NCI-H2171 (cell line): ENCODE measurements at places on chromosomes 3 and 15.

DNA sequence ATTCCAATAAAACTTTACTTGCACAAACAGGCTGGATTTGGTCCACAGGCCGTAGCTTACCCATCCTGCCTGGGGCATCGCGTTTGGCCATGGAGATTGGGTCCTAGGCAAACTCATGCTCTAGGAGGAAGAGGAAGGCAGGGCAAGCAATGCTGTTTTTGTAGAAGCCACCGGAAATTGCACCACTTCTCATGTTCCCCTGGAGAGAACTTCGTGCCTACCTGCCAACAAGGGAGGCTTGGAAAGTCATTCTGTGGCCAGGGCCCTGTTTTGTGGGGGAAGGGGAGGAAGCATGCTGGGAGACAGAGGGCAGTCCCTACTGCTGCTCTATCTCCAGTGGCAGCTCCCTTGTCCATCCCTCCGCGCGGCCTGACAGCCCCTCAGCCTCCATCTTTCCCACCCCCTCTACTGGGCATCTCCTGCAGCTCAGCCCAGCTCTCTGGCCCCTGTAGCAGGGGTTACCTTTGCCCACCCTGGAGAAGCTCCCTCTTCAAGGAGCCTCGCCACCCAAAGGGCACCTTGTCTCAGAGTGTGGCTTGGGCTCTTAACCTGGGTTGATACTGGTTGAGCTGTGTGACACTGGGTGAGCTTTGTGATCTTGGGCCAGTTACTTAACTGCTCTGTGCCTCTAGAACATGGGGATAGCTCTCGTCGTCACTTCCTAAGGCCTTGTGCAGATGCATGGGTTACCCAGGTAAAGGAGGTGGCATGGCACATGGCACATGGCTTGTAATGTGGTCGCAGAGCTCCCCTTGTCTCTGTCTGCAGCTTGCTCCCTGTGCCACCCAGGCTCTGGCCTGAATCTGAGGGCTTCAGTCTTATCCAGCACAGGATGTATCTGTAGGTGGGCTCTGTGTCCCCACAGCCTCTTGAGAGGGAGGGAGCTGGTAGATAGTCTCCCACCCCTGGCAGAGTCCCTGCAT lies 6.1 kb downstream of the ABTB1 start:
- no peak for DNase-seq

DNA sequence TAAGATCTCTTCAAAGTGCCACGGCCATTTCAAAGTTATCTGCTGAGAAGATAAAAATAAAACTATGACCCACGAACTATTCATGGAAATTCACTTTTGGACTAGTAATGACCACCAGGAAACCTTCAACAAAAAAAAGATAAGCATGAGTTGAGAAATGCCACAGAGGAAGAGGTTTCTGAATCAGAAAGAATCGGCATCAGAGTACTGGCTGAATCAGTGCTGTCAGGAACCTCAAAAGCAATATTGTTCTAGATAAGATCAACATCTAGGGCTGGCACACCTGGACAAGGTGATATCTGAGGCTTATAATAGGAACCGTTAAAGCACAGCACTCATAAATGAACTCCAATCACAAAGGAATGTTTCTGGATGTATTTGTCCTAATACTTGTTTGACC lies 72.7 kb downstream of the PEAK1 start:
- no peak for DNase-seq

DNA sequence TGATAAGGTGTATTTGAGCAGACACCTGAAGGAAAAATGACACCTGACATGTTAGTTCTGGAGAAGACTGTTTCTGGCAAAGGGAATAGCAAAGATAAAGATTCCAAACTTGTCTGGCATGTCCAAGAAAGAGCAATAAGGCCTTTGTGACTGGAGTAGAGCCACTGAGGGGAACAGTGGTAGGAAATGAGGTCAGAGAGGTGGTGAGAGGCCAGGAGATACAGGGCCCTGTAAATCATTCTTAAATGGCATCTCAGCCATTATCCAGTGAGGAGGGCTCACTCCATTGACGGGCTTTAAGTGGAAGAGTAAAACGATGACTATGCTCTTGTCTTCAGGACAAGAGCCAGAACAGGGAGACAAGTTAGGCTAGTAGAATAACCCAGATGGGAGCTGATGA lies 4.5 kb downstream of the SLC49A4 start:
- DNase-seq, result no peak

- no peak for DNase-seq
Observed at GRCh38 chr3:151789853-151790463, 24.0 kb upstream of the AADAC start.

DNA sequence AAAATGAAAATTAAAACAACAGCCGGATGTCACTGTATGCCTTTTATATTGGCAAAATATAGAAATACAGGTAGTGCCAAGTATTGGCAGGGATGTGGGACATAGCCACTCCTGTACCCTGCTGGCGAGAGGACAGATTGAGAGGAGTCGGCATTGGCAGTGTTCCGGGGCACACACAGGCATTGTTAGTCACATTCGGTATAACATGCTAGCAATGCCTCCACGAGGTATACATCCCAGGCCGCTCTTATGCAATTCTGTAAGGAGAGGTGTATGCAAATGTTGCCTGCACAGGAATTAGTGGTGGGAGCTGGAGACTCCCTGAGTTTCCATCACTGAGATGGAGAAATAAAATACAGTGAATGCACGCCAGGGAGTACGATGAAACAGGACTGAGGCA lies 99.4 kb upstream of the DLG1 start:
- DNase-seq, result no peak

DNA sequence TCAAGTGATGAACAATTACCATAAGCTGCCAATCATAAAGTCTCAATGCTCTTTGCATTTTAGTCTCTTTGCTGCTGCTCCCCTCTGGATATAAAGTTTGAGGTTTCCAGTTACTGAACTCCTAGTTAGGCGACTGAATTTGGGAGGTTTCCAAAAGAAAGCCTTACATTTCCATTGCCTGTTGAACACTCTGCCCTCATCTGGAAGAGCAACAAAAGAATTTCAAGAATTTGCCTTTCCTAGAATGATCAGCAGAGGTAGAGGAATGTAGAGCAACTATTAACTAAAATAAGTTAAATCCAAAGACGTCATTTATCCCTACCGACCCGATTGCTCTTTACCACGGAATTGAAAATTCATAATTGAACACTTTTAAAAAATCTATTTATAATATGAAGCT lies 53.4 kb upstream of the PRICKLE2 start:
- no peak for DNase-seq

DNA sequence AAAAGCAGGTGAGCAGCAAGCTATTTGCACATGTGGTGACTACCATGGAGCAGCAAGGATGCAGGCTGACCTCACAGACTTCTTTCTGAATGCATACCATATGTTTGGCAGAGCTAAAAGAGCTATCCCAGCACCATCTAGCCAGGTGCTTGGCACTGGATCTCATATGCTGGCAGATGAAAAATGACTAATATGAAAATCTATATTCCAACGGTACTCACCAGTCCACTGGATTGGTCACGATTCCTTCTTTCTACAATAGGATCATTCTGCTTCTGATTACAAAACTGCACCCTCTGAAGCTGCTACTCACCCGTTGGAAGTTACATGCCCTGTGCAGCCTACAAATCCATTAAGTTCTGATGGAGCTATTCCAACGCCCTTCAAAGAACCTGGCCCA lies 714.3 kb upstream of the CFAP20DC start:
- DNase-seq, result no peak

DNA sequence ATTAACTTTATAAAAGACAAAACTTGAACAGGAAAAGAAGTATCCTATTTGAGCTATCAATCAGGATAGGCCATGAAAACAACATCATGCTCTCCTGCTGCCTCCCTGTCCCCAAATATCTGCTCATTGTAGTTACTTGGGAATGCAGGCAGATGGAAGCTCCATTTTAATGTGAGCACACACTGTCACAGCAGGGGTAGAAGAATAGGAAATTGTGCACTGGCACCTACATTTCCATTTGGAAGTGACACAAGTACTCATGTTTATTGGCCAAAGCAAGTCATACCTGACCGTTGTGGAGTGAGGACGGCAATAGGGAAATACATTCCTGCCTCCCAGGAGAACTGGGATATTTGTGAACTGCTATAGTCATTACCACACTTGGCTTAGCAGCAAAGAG lies 52.4 kb downstream of the ASTE1 start:
- no peak for DNase-seq

DNA sequence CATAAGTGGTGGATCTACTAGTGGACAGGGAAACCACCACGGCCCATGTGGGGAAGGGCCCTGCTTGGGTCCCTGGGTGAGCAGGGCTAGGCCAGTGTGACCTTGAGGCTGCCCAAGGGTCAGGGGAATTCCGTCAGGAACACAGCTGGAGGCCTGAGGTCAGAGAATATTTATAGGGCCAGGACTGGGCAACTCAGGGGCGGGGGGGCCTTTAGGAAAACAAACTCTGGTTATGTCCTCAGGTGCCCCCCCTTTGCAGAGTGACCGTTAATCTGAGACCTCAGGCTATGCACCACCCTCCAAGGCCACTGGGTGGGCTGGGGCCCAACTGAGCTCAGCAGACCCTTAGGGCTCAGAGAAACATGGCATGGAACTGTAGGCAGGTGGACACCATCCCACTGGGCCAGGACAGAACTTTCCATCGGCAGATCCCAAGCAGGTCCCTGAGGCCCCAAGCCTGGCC lies 2.5 kb downstream of the TWF2 start:
- DNase-seq, result no peak

DNA sequence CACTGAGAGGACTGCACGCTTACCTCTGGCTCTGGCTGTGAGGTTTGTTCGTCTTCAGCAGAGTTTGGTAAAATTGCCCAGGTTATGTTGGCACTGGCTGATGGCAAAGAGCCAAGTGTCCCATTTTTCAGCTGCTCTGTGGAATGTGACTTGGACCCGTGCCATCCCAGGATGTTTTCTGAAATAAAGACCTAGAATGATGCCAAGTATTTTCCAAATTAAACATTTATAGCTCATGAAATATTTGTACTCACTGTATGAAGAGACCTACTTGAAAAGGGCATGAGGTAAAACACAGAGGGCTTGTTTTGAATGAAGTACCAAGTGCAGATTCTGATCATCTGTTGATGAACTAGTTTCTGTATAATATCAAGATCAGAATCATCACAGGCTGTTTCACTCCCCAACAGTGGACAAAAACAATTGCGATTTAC lies 200.5 kb downstream of the STT3B start:
- DNase-seq, result peak; percentile 13

DNA sequence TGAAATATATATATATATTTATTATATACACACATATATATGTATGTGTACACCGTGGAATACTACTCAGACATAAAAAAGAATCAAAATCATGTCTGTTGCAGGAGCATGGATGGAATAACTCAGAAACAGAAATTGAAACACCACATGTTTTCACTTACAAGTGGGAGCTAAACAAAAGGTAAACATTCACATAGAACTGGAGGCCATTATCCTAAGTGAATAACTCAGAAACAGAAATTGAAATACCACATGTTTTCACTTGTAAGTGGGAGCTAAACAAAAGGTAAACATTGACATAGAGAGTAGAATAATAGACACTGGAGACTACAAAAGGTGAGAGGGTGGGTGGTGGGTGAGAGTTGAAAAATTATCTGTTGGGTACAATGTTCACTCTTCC lies 171.5 kb upstream of the GOLIM4 start:
- DNase-seq, result no peak

- DNase-seq, result no peak
Observed at GRCh38 chr3:56899078-56899477, 97.3 kb upstream of the ARHGEF3 start.

DNA sequence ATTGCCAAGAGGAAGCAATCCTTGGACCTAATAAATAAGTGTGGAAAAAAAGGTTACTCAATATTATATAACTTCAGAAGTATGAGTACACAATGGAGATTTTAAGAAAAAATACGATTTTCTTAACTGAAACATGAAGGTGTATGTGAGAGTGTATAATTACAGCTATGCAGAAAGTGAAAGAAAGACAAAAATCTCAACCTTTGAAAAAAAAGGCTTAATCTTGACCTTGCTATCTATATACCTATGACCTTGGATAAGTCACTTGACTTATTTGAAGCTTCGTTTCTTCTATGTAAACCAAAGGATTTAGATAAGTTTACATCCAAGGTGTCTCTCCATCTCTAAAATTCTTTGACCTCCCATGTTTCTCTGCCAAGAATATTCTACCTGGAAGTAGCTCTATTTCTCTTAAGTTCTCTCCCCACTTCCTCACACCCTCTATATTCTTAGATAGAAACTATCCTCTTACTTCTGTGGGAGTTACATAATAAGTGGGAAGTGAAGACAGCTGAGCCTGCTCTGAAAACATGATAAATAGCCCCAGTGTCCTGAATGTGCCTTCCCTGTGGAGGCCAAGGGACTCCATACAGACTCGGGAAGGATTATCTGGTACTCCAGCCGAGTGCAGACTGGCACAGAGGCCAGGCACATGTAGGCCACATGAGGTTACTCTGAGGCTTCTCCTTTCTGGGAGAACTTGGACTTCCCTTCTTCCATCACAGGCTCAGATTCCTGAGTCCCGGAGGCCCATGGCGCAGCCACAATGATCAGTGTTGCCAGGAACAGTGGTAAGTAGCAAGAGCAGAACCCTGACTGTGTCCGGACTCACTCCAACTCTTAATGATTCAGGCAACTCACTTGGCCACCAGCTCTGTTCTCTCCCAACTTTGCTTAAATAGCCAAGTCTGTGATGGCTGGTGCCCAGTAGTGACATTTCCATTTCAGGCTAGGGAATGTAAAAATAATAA lies 166.8 kb upstream of the COL8A1 start:
- DNase-seq, result no peak

DNA sequence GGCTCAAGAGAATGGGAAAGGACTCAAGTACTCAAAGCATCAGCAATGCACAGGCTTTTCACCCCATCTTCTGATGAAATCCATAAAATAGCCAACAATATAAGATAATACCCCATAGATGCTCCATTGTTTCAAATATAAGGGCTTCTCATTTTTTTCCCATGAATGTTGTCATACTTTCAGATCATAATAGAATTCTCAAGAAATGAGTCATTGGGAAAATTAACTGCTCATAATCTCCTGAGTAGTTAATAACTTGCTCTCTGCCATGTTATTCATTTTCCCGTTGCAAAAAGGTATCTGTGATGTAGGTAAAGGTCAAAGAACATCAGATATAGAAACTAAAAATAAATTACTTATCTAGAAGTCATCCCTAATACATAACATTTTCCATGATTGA lies 121.9 kb downstream of the NSUN3 start:
- no peak for DNase-seq

DNA sequence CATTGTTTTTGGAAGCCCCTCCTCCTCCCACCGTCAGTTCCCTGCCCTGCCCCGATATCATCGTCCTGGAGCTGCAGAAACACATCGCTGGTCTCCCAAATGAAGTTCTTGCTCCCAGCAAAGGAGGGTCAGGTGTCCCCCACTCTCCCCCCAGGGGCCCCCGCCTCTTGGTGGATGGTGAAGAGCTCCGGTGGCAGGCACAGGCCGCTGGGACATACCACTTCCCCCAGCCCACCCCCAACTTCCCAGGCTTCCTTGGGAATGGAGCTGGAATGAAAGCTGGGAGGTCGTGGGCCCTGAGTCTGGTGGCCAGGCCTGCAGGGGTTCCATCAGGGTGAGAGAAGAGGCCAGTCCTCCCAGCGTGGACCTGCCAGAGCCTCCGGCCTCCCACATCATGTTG lies 137.7 kb downstream of the CHSY1 start:
- DNase-seq, result no peak

- no peak for DNase-seq
Observed at GRCh38 chr3:168598250-168598649, 502.5 kb upstream of the GOLIM4 start.

GRCh38 chr3:38985581-38985980 lies 66.2 kb downstream of the SCN11A start:
- no peak for DNase-seq
